ENCODE measurements at places on chromosomes 11 and 22. TPM values are rescaled to one million over a fixed set of nuclear protein-coding genes. Genes with fewer than 3 reads are reported as not detected.

Gene VSIG10L2
- total RNA-seq: not detected

Gene TAF1D
- total RNA-seq: 189 TPM

Gene MS4A7
- total RNA-seq: not detected

Gene GPR83
- 0.07 TPM for total RNA-seq

Gene APBB1
- total RNA-seq: 0.63 TPM

Gene YPEL4
- total RNA-seq: 0.51 TPM

Gene FAM180B
- not detected for total RNA-seq

Gene LGR4
- total RNA-seq: 5.8 TPM

Gene APOL1
- total RNA-seq: 8.1 TPM

Gene SLC22A8
- not detected for total RNA-seq

Gene ASCL2
- 1.2 TPM for total RNA-seq

- H3K4me3 ChIP-seq: no peak overlapping the region
- H3K4me1 ChIP-seq: peaks cover 14% of the 10 kb centered on the region
- no peak overlapping the region for H3K27ac ChIP-seq
- no peaks in the 10 kb centered on the region for H3K36me3 ChIP-seq
Measured at GRCh38 chr11:118870396-118871343, 13.0 kb upstream of the CXCR5 start.

- H3K4me3 ChIP-seq: no peak overlapping the region
- no peak overlapping the region for H3K27ac ChIP-seq
- no peaks in the 10 kb centered on the region for H3K36me3 ChIP-seq
- no peaks in the 10 kb centered on the region for H3K27me3 ChIP-seq
Measured at GRCh38 chr22:25627271-25627852, 62.9 kb downstream of the GRK3 start.

DNA sequence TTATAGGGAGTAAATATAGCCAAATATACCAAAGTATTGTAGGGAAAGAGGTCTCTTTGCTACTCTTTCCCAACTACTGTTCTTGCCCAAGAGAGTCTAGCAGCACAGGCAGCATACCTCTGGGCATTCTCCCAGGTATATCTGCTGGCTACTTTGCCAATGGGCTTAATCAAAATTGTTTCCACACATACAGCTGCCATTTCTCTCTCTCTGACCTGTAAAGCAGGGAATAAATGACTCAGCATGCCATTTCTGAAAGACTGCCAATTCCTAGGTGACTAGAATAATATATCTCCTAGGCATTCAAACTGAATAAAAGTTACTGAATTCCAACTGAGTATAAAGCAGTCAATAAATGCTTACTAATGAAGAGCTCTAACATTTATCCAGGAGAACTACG lies 44.6 kb downstream of the RDX start:
- no peak for DNase-seq
- H3K4me1 ChIP-seq: 0 out of 3 replicates have a peak, but pooled peaks cover 4% of the 10 kb centered on the region
- no peak overlapping the region for H3K27ac ChIP-seq
- no peaks in the 10 kb centered on the region for H3K27me3 ChIP-seq
- H3K36me3 ChIP-seq: peaks cover 84% of the 10 kb centered on the region

- no peaks in the 10 kb centered on the region for H3K36me3 ChIP-seq
- no peak overlapping the region for H3K4me3 ChIP-seq
- H3K27me3 ChIP-seq: no peaks in the 10 kb centered on the region
- no peak overlapping the region for H3K27ac ChIP-seq
- no peaks in the 10 kb centered on the region for H3K4me1 ChIP-seq
- DNase-seq: no peak
Measured at GRCh38 chr11:21056644-21057043, 387.3 kb downstream of the NELL1 start.

GRCh38 chr22:32829451-32829851 lies 27.9 kb downstream of the TIMP3 start:
- H3K27ac ChIP-seq: no peak overlapping the region
- H3K4me1 ChIP-seq: no peaks in the 10 kb centered on the region
- no peak overlapping the region for H3K4me3 ChIP-seq
- peaks cover 10% of the 10 kb centered on the region for H3K27me3 ChIP-seq
- no peaks in the 10 kb centered on the region for H3K36me3 ChIP-seq
- DNase-seq: no peak

- no peak overlapping the region for H3K27ac ChIP-seq
- H3K4me1 ChIP-seq: no peaks in the 10 kb centered on the region
- no peak for DNase-seq
- no peaks in the 10 kb centered on the region for H3K27me3 ChIP-seq
- no peak overlapping the region for H3K4me3 ChIP-seq
Measured at GRCh38 chr11:26675233-26675928, 46.5 kb downstream of the SLC5A12 start.

DNA sequence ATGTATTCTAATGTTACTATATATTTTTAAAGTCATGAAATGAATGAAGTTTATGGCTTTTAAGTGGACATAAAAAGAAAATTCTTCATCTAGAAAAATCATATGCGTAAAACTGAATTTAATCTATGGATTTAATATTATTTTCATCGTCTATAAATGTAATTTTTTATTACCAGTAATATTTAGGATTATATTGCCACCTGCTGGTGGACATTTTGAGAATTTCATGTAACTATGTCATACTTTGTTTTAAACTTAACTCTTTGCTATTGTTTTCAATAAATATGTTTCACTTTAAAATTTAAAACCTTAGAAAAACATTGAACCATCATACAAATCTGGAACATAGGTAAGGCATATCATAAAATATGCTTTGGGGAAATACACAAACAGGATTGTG lies 66.5 kb upstream of the CEP126 start:
- no peak overlapping the region for H3K4me3 ChIP-seq
- peak; percentile 6 for DNase-seq
- no peak overlapping the region for H3K27ac ChIP-seq
- no peaks in the 10 kb centered on the region for H3K4me1 ChIP-seq

GRCh38 chr11:106160494-106160893 lies 83.0 kb downstream of the AASDHPPT start:
- DNase-seq: no peak
- H3K4me1 ChIP-seq: no peaks in the 10 kb centered on the region
- H3K27ac ChIP-seq: peak overlapping the region; percentile 49
- no peaks in the 10 kb centered on the region for H3K27me3 ChIP-seq
- no peaks in the 10 kb centered on the region for H3K36me3 ChIP-seq

DNA sequence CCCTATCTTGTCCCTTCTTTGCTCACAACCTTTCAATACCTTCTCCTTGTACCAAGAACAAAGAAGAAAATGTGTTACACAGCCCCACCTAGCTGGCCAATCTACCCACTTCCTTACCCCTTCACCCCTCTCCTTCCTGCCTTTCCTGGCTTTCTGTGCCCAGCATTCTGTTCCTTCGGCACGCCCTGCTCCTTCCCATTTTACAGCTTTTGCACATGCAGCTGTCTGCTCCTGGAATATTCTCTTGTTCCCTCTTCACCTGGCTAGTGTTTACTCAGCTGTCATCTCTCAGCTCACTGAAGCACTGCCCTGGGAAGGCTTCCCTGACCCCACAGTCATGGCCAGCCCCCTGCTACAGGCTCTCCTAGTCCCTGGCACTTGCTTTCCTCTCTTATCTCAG lies 30.7 kb downstream of the SERPINH1 start:
- H3K36me3 ChIP-seq: no peaks in the 10 kb centered on the region
- no peaks in the 10 kb centered on the region for H3K27me3 ChIP-seq
- no peak for DNase-seq
- H3K4me1 ChIP-seq: peaks cover 48% of the 10 kb centered on the region

DNA sequence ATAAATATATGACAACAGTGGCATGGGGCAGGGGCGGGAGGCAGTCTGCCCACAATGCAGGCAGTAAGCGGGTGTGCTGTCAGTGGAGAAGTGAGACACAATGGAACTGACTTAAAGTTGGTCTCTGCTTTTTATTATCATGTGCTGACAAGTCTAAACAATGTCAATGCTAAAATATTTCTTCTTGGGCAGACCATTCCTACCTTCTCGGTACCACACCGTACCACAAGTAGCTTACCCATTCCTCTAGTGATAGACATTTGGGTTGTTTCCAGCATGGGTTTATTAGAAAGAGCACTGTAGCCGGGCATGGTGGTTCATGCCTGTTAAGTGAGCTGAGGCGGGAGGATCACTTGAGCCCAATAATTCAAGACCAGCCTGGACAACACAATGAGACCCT lies 2.6 kb upstream of the CHADL start:
- peaks cover 26% of the 10 kb centered on the region for H3K4me1 ChIP-seq
- no peak overlapping the region for H3K4me3 ChIP-seq
- no peak for DNase-seq
- no peaks in the 10 kb centered on the region for H3K27me3 ChIP-seq
- peaks cover 22% of the 10 kb centered on the region for H3K36me3 ChIP-seq

DNA sequence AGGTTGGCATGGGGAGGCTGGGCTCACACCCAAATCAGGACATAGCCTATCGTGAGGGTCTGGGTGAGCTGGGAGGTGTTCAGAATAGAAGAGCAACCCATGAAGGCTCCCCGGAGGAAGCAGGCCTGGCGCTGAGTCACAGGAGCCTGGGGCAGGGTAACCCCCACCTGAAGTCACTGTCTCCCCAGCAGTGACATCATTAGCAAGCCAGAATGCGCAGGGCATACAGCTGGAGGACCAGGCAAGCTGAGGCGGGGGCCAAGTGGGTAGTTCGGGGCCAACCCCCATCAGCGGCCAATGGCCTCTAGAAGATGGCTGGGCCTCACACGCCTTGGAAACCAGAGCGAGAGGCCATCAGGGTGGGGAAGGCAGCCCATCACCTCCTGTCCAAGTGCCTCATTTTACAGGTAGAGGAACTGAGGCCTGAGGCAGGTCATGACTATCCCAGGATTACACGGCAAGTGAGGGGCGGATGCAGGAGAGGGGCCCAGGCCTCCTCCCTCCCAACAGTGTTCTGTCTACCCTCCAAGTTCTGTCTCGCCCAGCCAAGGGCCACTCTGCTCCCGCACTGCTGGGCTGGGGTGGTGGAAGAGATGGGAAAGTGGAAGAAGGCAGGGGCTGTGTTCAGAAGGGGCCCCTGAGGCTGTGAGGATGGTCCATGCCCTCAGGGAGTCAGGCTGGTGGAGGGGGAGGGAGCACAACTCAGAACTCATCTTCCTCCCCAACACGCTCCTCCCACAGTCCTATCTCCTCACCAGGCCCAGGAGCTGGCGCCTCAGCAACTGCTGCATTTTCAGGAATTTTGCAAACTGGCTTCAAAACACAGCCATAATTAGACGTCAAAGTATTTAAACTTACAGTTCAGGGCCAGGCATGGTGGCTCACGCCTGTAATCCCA lies 24.6 kb downstream of the RPL3 start:
- peaks cover 33% of the 10 kb centered on the region for H3K4me1 ChIP-seq
- no peak overlapping the region for H3K4me3 ChIP-seq
- H3K27ac ChIP-seq: peak overlapping the region; percentile 17

- H3K36me3 ChIP-seq: no peaks in the 10 kb centered on the region
- no peak overlapping the region for H3K27ac ChIP-seq
- H3K27me3 ChIP-seq: no peaks in the 10 kb centered on the region
- no peaks in the 10 kb centered on the region for H3K4me1 ChIP-seq
Measured at GRCh38 chr11:37914859-37915258, 1316.8 kb upstream of the RAG2 start.

GRCh38 chr11:76880314-76880713 lies 19.6 kb downstream of the ACER3 start:
- DNase-seq: no peak
- H3K36me3 ChIP-seq: no peaks in the 10 kb centered on the region
- no peaks in the 10 kb centered on the region for H3K27me3 ChIP-seq
- no peak overlapping the region for H3K4me3 ChIP-seq
- peaks cover under 1% of the 10 kb centered on the region for H3K4me1 ChIP-seq

DNA sequence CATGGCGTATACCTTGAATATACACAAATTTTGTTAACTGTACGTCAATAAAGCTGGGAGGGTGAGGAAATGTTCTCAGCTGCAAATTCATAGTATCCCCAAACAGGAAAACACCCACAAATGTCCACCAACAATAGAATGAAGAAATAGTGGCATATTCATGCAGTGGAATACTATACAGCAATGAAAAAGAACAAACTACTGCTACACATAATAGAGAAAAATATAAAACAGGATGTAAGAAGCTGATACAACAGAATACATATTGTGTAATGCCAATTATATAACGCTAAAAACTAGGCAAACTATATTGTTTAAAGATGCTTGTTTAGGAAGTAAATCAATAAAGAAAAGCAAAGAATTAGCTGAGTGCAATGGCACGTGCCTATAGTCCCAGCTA lies 81.5 kb downstream of the SIK3 start:
- no peak overlapping the region for H3K27ac ChIP-seq
- H3K4me1 ChIP-seq: no peaks in the 10 kb centered on the region
- H3K4me3 ChIP-seq: no peak overlapping the region
- no peak for DNase-seq
- no peaks in the 10 kb centered on the region for H3K36me3 ChIP-seq

DNA sequence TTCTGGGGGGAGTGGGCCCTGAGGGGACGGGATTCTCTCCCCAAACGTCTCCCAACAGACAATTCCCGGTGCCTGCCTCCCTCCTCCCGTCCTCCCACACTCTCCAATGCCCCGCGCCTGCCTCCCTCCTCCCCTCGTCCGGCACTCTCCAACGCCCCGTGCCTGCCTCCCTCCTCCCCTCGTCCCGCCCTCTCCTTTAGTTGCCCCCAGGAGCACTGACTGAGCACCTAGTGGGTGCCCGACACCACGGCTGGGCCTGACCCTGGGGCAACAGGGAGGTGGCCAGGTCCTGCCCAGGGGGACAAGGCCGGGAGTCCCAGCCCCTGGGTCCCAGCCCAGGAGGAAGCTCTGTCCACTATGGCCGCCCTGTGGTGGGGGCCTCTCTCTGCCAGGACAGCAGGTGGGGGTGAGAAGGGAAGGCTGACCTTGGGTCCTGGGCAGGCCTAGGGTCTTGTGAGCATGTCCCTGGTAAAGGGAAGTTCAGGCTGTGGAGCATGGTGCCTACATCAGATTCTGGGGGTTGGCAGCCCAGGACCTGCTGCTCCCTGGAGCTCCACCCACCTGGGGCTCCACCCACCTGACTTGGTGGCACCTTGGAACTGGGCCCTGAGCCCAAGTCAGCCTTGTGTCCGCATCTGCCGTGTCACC lies 942.3 kb downstream of the BRD1 start:
- H3K27ac ChIP-seq: no peak overlapping the region
- no peaks in the 10 kb centered on the region for H3K4me1 ChIP-seq

DNA sequence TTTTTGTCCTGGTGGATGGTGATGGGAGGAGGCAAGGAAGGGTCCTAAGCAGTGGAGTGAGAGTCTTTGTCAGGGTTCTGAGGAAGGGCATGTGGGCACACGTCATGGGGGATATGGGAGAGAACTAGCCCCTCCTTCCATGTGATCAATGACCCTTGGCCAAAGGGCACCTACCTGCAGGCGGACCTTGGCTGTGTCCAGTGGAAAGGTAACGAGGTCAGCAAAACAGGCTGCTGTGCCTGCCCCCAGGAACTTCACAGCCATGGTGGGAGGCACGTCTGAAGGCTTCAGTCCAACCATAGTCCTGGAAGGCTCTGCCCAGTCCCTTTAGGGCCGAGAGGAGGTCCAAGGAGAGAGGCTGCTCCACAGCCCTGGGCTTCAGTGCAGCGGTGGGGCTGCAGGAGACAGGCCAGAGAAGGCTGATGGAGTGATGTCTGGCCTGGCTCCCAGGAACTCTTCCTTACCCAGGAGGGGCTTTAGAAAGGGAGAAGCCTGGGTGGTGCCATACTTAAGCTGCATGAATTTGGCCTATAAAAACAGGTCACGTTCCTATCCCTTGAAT lies 2.1 kb downstream of the UCP3 start:
- no peak overlapping the region for H3K4me3 ChIP-seq
- no peaks in the 10 kb centered on the region for H3K36me3 ChIP-seq
- no peaks in the 10 kb centered on the region for H3K27me3 ChIP-seq
- peaks cover 47% of the 10 kb centered on the region for H3K4me1 ChIP-seq
- H3K27ac ChIP-seq: no peak overlapping the region

- no peaks in the 10 kb centered on the region for H3K27me3 ChIP-seq
- H3K4me3 ChIP-seq: no peak overlapping the region
- H3K27ac ChIP-seq: no peak overlapping the region
- peaks cover 25% of the 10 kb centered on the region for H3K4me1 ChIP-seq
- H3K36me3 ChIP-seq: no peaks in the 10 kb centered on the region
Measured at GRCh38 chr11:62010935-62011528, 43.6 kb upstream of the FTH1 start.
